Right ventricle myocardium inferior (tissue), 1 donor: ENCODE measurements at places on chromosomes 5 and 9. TPM values are rescaled to one million over a fixed set of nuclear protein-coding genes. Genes with fewer than 3 reads are reported as not detected.

DNA sequence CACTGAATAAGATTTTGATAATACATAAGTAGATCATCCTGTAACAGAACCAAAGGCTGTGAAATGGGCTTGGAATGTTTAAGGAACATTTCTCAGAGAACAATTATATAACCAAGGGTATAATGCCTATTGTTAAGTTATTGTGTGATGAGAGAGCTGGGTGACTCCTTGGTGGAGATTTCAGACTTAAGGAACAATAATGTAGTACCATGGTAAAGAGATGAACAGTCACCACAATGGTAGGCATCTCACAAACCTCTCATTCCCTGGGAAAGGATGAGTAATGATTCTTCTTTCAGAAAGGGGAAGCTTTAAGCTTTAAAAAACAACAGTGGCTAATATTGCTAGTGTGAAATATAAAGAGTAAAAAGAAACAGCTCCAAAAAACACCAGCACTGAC is 147.4 kb downstream of the TRIM36 start:
- DNase-seq = no peak

DNA sequence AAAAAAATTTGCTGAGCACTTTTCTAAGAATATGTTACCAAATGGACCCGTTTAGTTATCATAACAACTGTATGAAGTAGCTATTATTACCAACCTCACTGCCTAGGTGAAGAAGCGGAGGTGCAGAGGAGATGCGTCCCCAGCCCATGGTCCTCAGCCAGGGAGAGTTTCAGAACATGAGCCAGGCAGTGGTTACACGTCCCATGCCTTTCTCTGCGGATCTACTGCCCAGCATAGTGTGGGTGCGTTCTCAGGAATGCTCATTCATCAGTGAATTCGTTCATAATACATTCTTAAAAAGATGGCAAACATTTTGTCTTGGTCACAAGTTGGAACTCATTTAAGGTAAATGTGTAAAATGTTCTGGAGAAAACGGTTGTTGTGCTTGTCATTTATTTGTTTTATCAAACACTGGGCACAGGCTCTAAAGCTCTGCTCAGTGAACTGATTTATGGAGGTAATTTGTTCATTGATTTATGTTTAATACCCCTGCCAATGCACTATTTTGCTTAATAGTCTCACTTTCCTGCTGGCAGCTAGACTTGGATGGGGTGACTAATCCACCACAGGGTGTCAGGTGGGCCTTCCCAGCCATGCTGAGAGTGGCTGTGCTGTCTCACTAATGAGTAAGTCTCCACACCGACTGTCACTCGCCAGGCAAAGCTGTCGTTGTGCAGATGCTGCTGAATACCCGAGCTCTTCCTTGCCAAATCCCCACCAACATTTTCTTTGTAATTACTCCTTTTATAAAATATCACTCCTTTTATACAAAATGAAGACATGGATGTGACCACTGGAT is 248.8 kb downstream of the TENT4A start:
- no peak for DNase-seq

DNA sequence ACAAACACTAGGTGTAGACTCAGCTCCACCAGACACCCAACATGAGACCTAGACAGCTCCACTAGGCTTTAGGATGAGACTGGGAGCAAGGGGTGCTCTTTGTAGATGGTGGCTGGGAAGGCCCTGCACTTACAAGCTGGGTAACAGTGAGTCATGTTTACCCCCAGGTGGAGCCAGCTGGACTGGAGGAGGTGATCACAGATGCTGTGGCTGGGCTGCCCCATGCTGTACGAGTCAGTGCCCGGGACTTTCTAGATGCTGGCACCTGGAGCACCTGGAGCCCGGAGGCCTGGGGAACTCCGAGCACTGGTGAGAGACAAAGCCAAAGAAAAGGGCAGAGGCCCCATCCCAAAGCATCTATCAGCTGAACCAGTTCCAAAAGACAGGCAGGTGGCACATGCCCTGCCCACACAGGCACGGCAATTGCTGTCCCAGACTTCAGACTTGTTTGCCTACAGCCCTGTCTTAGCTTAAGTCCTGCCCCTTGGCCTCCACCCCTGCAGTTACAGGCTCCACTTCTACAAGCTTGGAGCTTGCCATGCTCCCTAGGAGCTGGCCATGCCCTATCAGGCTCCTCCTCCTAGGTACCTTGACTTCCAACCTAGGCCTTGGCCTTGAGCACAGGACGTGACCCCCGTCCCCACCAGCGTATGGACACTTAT is 2.7 kb downstream of the CCL27 start:
- no peak for DNase-seq

The AFAP1L1 gene
- total RNA-seq = 46.9 TPM

The ANKRD34B gene
- not detected for total RNA-seq
